Stimulated activated naive CD4-positive, alpha-beta T cell (primary cell): ENCODE measurements at places on chromosomes 2 and 18.
A peak's percentile ranks its signal among the peaks of the same experiment; 100 is the strongest.

DNA sequence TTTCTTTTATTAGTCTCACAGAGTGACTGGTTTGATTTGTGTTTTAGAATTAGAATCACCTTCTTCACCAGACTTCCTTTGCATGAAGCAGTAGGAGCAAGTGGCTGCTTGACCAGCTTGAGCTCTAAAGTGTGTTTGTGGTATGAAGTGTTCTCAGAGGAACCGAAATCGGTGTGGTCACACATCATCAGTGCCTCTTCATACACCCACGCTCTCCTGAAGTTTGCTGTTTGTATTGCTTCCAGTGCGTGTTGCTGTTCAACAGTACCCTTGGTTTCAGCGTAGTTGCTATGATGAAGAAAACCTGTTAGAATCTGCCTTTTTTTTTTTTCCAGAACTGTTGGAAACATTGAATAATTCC is 77.9 kb downstream of the LIMS1 start:
- DNase-seq: no peak

- no peak for DNase-seq
These were observed 2.7 kb downstream of the UCN start for GRCh38 chr2:27305516-27305915.

DNA sequence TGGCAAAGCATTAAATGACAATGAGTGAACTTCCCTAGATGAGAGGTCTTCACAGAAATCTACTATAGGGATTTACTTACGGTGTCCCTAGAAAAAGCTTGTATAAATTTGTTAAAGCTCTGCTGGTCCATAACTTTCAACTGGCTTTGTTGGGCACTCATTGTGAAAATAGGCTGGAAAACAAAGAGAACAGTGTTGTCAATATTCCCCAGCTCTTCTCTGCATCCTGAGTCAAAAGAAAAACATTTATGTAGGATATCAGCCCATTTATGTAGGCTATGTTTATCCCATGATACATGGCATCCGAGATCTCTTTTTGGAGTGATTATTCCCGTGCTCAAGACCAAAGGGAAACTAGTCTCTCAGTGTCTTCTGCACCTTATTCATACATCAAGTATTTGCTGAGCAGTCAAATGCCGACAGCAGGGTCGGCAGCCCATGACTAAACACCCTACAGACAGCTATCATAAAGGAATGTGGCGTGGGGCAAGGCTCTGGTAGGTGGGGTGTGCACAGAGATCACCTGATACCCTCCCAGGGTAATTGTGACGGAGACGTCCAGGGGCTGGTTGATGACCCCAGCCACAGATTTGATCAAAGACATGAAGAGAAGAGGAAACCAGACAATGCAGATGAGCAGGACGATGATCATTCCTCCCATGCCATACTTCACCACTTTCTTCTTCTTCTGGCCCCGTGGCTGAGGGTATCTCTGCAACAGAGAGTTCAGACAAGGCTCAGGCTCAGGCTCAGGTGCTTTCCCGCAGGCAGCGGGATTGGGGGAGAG is 155.9 kb downstream of the NAPG start:
- DNase-seq: no peak

DNA sequence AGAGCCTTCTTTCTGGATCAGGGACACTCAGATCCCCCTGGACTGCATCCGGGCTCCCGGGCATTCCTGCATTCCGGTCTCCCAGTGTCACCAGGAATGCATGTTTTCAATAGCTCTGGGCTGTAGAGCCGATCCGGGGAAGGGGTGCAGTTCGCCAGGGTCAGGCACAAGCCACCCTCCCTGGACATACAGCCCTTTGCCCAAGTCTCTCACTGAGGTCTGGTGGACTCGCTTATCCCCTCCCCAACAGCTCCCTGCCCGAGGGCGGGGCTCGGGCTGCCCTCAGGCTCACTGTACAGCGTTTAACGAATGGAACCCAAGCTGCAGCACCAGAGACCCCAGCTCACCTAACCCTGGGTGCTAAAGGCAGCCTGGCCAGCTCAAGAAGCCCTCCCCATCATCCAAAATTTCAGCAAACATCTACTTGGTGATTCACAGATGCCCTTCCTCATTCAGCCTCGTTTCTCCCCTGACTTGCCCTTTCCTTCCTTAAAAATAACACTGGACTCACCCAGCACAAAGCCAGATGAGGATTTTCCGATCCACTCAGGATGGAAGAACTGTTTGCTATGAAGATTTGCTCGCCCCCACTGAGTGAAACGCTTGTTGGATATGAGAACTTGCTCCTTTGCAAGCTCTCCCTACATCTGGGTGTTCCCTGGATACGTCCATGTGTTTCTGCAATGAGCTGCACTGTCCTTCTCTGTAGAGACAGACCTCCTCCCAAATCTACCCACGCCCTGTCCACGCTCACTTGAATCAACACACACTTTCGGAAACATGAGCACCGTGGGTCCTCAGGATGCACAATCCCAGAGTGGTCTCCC is 58.1 kb downstream of the PXDN start:
- no peak for DNase-seq

- DNase-seq: peak; percentile 36
These were observed 66.8 kb upstream of the ASAP2 start for GRCh38 chr2:9139491-9140443.

- DNase-seq: no peak
These were observed 1.0 kb downstream of the PASK start for GRCh38 chr2:241148239-241148638.

DNA sequence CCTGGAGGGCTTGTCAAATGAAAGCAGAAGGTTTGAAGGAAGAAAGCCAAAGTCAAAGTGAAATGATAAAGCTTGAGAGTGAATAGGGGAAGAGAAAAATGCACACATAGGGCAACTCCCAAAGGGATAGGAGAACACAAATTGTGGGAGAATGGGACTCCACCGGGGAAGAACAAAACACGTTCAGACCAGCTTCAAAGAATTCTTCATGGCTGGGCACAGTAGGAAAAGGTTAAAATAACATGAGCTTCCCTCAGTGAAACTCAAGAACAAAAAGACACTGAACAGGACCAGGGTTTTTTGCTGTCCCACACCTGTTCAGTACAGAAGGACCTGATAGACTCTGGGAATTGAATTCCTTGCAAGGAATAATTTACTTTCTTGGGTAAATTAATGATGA is 123.1 kb upstream of the NCKAP5 start:
- no peak for DNase-seq

DNA sequence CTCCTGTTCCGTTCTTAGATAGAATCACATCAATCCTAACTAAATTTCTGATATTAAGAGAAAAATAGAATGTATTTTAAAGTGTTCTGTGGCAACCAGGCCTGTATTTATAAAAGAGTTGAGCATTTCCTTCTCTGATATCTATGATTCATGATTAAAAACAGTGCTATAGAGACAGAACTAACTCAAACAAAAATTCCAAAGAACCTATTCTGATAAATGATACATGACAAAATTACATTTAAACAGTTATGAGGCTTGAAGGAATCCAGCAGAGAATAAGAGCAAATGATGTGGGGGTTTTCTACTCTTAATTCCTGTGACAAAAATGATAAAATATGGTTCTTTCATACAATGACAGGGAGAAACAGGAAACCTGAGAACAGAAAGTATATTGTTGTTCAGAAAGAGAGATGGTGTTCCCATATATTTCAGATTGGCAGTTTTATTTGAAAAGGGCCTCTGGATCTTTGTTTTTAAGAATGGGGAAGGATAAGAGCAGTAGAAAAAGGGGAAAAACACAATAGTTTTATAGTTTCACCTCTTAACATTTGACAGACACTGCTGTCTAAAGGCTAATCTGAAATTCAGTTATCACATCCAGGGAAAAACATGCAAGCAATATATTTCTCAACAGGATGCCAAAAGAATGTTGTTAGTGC is 944.3 kb downstream of the LRP1B start:
- DNase-seq: no peak

- DNase-seq: no peak
These were observed 136.1 kb upstream of the TTC39C start for GRCh38 chr18:23878336-23878900.

DNA sequence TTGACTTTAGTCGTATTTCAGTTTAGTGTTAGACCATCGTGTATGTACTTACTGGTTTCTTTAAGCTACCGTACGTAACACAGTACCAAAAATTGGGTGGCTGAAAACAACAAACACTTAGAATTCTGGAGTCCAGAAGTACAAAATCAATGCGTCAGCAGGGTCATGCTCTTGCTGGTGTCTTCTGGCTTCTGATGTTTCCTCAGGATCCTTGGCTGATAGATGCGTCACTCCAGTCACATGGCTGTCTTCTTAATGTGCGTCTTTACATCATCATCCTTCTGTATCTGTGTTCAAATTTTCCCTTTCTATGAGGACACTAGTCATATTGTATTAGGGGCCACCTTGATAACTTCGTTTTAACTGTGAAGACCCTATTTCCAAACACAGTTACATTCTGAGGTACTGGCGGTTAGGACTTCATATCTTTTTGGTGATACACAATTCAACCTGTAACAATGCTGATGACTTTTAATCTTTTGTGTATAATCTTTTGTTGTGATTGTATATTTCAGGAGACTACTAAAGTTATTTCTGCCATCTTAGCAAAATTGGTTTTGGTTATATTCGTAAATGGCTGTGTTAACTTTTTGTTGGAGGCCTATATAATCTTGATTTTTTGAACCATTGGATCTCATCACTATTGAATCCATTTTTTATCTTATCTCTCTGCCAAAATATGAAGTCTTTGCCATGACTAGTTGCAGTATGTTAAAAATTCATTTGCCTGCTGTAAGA is 25.4 kb downstream of the ACTR3 start:
- DNase-seq: no peak

- no peak for DNase-seq
These were observed 113.6 kb downstream of the ADCYAP1 start for GRCh38 chr18:1018181-1018681.

DNA sequence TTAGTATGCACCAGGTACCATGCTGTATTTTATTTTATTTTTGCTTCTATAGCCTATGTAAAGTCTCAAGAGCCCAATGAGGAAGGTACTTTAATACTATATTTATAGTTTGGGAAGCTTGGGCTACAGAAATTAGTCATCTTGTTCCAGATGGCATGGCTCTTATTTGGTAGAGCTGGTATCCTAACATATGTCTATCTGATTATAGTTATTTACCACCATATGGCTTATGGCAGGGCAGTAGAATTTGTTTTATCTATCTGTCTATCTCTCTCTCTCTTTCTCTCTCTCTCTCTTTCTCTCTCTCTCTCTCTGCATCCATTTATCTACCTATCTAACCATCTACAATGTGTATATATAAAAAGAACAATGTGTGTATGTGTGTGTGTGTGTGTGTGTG is 1293.7 kb upstream of the SLC39A10 start:
- no peak for DNase-seq

DNA sequence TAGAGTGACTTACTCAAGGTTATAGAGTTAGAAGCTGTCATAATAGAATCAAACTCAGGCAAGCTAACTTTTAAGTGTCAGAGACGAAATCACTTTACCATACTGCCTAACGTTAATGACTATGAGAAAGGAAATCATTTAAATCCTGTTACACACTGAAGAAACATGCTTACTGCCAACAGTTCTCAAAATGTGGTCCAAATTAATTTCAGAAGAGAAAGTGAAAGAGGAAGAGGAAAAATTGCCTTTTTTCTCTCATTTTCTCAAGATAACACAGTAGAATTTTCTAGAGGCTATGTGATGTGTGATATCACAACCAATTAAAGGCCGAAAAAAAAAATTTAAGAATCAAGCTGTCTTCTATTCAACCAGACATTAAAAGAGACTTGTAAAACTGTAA is 1362.7 kb upstream of the CHAC2 start:
- DNase-seq: no peak

GRCh38 chr18:12406371-12407111 is 1.2 kb upstream of the PRELID3A start:
- no peak for DNase-seq

GRCh38 chr2:109213646-109214433 is 84.8 kb downstream of the SH3RF3 start:
- DNase-seq: peak; percentile 25

- no peak for DNase-seq
These were observed 191.3 kb downstream of the RPRM start for GRCh38 chr2:153287109-153287801.

GRCh38 chr2:152335726-152336118 is 748 bp downstream of the FMNL2 start:
- DNase-seq: no peak

DNA sequence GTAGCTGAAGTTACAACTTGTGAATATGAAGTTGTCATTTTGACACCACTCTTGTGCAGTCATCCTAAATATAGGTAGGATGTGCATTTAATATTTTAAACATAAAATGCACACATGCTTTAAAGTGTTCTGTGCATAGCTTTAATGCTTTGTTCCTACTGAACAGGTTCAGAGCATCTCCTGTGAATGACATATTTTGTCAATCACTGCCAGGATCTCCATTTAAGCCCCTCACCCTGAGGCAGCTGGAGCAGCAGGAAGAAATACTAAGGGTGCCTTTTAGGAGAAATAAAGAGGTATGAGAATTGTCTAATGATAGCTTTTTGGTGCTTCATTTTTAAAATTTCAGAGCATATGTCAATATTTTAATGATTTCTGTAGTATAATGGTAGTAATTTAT is 14.7 kb downstream of the ERLEC1 start:
- DNase-seq: no peak

GRCh38 chr2:126864861-126865260 is 33.8 kb upstream of the TEX51 start:
- no peak for DNase-seq

DNA sequence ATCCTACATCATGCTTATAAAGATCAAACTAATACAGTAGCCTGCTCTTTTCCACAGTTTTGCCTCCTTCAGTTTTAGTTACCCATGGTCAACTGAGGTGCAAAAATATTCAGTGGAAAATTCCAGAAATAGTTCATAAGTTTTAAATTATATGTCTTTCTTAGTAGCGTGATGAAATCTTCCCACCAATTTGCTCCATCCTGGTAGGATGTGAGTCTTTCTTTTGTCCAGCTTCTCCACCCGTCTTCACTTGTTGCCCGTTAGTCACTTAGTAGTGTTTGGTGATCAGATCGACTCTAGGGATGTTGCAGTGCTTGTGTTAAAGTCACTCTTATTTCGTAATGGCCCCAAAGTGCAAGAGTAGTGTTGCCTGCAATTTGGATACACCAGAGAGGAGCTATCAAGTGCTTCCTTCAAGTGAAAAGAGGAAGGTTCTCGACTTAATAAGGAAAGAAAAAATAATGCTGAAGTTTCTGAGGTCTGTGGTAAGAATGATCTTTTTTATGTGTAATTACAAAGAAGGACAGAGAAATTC is 57.0 kb downstream of the CEP192 start:
- DNase-seq: no peak

- DNase-seq: no peak
These were observed 100.8 kb downstream of the DYSF start for GRCh38 chr2:71554028-71554705.

DNA sequence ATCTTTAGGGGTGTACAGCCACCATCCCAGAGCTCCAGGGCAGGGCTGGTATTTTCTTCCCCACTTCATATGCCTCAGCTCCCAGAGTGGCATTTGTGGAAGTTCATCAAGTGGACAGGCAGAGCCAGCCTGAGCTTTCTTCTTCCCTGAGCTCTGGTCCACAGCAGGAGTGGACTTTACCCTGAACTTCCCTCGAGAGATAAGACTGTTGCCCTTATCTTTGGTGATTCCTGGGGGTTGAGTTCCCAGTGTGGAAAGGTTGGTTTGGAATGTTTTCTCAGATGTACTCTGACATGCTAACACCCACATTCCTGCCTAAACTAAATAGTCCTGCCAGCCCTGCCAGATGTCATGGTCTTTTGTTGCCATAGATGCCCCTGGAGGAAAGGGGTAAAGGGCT is 62.0 kb upstream of the LGALSL start:
- no peak for DNase-seq
